HFFc6 (cell line): ENCODE measurements at places on chromosomes 1 and 21. TPM values are rescaled to one million over a fixed set of nuclear protein-coding genes. Genes with fewer than 3 reads are reported as not detected.

GRCh38 chr1:183693521-183693920 is 40.4 kb upstream of the APOBEC4 start:
- DNase-seq: no peak

DNA sequence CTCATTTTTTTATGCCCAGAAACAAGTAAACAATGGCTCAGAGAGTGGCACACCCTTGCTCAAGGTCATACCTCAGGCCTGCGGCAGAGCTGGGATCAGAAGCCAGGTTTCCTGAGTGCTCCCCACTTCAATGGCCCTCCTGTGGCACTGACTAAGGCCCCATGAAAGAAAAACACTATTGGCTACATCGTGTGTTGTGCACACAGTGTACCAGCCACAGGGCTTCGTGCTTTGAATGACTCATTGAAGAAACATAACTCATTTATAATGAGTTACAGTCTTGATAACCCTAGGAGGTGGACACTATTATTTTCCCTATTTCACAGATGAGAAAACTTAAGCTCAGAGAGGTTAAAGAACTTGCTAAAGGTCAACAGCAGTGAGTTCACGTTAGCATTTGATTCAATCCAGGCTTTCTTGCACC is 91.2 kb downstream of the TRABD2B start:
- DNase-seq: no peak

DNA sequence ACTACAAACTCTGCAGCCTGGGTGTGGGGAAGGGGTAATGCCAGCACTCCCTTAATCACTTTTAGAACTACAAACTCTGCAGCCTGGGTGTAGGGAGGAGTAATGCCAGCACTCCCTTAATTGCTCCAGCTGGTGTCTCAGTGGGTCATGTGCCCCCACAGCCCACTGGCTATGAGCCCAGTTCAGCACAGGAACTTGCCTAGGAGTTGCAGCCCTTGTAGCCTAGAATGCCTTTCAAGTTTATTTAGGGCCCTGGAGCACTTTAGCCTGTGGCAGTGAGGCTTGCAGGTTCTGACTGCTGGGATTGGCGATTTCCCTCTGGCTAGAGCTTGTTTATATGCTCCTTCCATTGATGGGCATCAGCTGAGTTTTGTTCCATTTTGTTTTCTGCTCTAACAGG is 17.1 kb downstream of the VN1R5 start:
- no peak for DNase-seq

DNA sequence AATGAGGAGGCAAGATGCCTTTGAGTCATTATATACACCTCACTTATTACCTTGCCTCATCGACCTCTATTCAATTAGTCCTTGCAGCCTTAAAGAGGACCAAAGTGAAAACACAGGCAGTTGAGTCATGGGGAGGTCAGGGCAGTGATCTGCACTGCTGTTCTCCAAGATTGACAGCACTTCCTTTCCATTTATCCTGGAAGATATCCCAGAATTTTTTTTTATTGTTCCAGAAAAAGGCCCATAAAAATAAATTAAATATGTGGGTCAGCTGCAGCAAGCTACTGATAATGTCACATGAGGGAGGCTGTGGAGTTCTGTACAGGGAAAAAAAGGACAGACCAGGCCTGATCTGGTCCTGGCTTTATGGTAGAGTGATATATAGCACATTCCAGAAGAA is 33.2 kb upstream of the CDC42BPA start:
- DNase-seq: peak; percentile 8

DNA sequence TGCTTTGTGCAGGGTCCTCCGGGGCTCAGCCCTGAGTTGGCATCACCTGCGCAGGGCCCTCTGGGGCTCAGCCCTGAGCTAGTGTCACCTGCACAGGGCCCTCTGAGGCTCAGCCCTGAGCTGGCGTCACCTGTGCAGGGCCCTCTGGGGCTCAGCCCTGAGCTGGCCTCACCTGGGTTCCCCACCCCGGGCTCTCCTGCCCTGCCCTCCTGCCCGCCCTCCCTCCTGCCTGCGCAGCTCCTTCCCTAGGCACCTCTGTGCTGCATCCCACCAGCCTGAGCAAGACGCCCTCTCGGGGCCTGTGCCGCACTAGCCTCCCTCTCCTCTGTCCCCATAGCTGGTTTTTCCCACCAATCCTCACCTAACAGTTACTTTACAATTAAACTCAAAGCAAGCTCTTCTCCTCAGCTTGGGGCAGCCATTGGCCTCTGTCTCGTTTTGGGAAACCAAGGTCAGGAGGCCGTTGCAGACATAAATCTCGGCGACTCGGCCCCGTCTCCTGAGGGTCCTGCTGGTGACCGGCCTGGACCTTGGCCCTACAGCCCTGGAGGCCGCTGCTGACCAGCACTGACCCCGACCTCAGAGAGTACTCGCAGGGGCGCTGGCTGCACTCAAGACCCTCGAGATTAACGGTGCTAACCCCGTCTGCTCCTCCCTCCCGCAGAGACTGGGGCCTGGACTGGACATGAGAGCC is 22.7 kb downstream of the COL6A1 start:
- DNase-seq: no peak

DNA sequence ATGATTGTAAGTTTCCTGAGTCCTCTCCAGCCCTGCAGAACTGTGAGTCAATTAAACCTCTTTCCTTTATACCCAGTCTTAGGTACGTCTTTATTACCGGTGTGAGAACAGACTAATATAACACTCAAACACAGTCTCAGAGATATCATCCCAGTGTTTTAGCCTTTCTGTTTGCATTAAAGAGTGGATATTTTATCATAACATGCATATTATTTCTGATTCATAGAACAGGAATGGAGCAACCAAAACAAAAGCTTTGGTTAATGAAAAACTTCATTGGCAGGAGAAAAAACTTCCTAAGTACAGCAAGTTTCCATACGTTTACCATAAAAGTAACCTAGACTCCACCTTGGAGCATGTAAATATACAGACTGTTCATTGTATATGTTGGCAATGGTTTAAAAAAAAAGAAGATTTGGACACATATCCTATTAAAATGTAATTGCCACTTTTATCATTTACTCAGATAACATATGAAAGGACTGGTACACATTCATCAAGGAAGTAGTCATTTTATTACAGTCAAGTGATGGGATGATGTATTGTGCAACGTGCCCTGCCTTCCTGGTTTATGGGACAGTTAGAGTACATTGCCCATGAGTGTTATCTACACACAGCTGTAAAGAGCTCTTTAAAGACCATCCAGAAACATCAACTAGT is 144.8 kb downstream of the ETS2 start:
- DNase-seq: peak; percentile 68

GRCh38 chr1:71196685-71197084 is 115.8 kb upstream of the ZRANB2 start:
- DNase-seq: peak; percentile 39

- no peak for DNase-seq
Observed at GRCh38 chr1:206918076-206918475, 3.7 kb downstream of the FCMR start.

- no peak for DNase-seq
Observed at GRCh38 chr1:69569175-69569541, 1.4 kb downstream of the LRRC7 start.

DNA sequence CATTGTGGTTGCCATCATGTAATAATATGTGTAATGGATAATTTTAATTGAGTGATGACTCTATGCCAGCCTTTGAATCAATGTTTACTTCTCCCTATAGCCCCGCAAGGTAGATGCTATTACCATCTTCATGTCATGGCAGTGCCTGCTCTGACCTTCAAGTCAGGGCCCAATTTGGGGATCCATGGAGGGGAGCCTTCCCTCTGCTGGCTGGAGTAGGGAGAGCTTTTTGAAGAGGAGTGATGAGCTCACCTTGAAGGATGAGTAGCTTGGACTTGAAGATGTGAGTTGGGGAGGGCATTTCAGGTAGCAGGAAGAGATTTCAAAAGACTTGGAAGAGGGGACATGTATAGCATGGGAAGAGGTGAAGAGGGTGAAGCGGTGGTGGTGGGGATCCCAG is 189.2 kb downstream of the FOXD2 start:
- no peak for DNase-seq

DNA sequence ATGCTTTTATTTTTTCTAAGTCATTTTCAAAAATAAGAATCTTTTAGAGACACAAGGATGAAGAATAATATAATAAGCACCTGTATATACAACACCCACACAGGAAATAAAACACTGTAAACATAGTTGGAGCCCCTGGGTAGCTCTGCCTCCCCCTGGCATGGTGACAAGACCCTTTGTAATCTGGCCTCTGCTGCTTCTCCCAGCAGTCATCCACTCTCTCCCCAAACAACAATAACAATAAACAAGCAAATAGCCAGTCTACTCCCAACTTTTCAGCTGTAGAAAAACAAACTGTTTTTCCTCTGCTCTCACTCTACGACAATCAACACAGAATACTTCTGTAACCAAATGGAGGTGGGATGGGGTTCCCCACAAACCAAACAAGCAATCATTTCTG is 110.1 kb downstream of the CSMD2 start:
- DNase-seq: no peak

GRCh38 chr1:200304171-200304570 is 105.7 kb downstream of the ZNF281 start:
- no peak for DNase-seq

DNA sequence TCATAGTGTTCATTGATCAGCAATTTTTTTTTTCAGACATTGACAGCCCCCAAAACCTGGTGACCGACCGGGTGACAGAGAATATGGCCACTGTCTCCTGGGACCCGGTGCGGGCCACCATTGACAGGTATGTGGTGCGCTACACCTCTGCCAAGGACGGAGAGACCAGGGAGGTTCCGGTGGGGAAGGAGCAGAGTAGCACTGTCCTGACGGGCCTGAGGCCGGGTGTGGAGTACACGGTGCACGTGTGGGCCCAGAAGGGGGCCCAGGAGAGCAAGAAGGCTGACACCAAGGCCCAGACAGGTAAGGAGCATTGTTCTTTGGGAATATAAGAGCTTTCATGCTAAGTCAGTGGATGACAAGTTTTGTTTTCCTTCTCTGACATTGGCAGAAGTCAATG is 49.3 kb downstream of the TNN start:
- DNase-seq: no peak

DNA sequence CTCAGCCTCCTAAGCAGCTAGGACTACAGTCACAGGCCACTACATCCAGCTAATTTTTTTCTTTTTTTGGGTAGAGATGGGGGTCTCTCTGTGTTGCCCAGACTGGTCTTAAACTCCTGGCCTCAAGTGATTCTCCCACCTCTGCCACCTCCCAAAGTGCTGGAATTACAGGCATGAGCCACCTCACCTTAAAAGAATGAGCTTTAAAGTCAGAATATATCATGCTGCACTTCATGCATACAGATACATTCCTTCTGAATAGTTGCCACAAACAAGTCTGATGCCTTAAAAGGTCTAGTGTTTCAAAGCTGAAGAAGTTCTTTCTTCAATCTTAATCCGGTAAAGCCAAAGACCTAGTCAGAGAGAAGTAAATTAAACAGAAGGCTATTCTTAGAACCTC is 23.8 kb upstream of the CPLANE2 start:
- peak; percentile 56 for DNase-seq

DNA sequence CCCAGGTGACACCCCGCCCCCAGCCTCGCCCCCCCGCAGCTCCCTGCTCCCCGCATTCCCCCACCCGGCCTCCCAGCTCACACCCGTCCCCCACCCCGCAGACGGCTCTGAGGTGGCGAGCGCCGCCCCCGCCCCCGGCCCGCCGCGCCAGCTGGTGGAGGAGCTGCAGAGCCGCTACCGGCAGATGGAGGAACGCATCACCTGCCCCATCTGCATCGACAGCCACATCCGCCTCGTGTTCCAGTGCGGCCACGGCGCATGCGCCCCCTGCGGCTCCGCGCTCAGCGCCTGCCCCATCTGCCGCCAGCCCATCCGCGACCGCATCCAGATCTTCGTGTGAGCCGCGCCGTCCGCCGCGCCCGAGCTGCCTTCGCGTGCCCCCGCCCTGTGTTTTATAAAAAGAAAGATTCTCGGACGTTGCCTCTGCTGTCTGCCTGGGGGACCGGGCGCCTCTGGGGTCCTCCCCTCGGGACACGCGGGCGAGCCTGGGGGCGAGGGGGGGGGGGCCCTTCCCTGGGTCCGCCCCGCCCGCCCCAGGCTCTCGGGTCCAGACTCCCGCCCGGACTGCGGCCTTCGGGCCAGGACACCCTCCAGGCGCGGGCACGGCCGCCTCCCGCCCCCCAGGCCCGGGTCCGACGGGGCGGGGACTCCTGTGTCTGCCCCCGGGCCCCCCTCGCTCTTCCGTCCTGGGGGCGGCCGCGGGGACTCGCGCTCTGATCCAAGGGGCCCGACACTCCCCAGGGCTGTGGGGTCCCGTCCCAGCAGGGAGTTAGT is 1.6 kb upstream of the MMP23B start:
- no peak for DNase-seq

- no peak for DNase-seq
Observed at GRCh38 chr1:204741440-204741839, 55.9 kb upstream of the LRRN2 start.

DNA sequence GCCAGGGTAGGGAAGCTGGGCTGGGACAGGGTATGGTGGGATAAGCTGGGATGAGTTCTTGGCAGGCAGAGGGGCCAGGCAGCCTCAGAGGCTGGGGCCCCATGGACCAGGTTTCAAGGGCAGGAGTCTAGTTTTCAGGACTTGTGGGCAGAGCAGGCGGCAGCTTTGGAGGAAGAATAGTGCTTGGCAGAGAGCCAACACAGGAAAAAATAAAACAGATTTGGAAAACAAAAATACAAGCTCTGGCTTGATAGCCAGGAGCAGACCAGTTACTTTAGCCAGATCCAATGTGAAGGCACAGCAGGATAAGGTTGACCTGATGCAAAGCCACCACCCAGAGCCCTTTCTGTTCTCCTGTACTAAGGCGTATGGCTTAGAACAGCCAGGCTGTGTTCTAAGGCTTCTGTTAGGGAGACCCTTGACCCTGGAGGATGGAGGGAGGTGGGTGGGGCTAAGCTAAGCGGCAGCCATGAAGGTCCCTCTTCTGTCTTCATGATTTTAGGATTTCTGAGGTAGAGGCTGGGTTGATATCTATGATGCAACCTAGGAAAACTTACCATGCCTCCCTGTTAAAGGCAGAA is 5.5 kb downstream of the TRAF5 start:
- DNase-seq: no peak

- no peak for DNase-seq
Observed at GRCh38 chr1:28783363-28783762, 28.6 kb upstream of the OPRD1 start.

DNA sequence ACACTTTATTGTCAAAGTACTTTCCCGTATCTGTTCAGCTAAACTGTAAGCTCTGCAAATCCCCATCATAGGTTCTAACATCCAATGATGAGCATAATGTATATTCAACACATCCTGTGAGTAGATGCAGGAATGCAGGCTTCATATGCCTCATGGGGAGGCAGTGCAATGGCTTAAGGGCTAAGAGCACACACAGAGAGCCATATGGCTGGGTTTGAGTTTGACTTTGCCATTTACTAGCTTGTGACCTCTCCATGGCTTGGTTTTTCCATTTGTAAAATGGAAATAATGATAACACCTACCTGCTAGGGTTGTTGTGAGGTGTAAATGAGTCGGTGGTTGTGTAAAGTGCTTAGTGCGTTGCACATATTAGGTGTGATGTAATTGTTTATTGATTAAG is 13.4 kb downstream of the RCSD1 start:
- DNase-seq: no peak

The ZNF648 gene
- not detected in 2 replicates for total RNA-seq

The ETNK2 gene
- 3.3 to 6.8 TPM (median 3.9 TPM) in 3 replicates for total RNA-seq

The SLAMF6 gene
- total RNA-seq: not detected in 3 replicates

The CLEC20A gene
- total RNA-seq: not detected in 3 replicates

The GBP6 gene
- not detected in 3 replicates for total RNA-seq

The PGBD5 gene
- total RNA-seq: 0.05 TPM in 1 of 3 replicates, not detected in the others

The HOOK1 gene
- not detected in 3 replicates for total RNA-seq

The WDTC1 gene
- 26.2 and 29.7 TPM in 2 replicates for total RNA-seq

The MIXL1 gene
- not detected in 3 replicates for total RNA-seq
